Retinal pigment epithelial cell (primary cell): ENCODE measurements at places on chromosomes 1 and 21.

DNA sequence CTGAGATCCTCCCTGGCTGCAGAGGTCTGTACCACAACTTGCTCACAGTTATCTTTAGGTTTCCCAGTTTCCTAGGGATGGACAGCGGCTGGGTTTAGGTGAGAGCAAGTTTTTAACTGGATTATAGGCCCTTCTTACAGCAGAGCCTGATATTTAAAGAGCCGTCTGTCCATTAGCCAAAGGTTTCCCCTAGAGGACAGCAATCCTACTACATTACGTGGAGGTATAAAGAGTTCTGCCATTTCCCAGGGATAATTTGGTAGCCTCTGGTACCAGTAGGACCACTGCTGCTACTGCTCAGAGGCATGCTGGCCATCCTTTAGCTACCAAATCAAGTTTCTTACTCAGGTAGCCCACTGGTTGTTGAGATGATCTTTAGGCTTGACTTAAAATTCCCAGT, 21.9 kb upstream of the FCGR2A start:
- no peak for DNase-seq

GRCh38 chr1:212884592-212884991, 26.5 kb downstream of the FLVCR1 start:
- no peak for DNase-seq

- peak; percentile 34 for DNase-seq
Measured at GRCh38 chr1:58443986-58444868, 102.3 kb downstream of the OMA1 start.

- DNase-seq: no peak
Measured at GRCh38 chr1:18922848-18923755, 20.7 kb upstream of the ALDH4A1 start.
